ENCODE measurements at places on chromosomes 2 and 18. TPM values are rescaled to one million over a fixed set of nuclear protein-coding genes. Genes with fewer than 3 reads are reported as not detected.

- H3K4me3 ChIP-seq = no peak overlapping the region
- peak; percentile 37 for DNase-seq
- peaks cover 42% of the 10 kb centered on the region for H3K4me1 ChIP-seq
- H3K27ac ChIP-seq = no peak overlapping the region
- no peaks in the 10 kb centered on the region for H3K36me3 ChIP-seq
These were observed 8.2 kb downstream of the DLX2 start for GRCh38 chr2:172094294-172095145.

WNT6 gene
- not detected for total RNA-seq

RFX8 gene
- total RNA-seq = not detected

GRCh38 chr2:1659951-1660565 lies 84.3 kb downstream of the PXDN start:
- H3K4me1 ChIP-seq = no peaks in the 10 kb centered on the region
- H3K27ac ChIP-seq = no peak overlapping the region
- no peak for DNase-seq
- H3K27me3 ChIP-seq = no peaks in the 10 kb centered on the region
- no peak overlapping the region for H3K4me3 ChIP-seq

- no peaks in the 10 kb centered on the region for H3K4me1 ChIP-seq
- no peak for DNase-seq
- H3K4me3 ChIP-seq = no peak overlapping the region
- no peak overlapping the region for H3K27ac ChIP-seq
- H3K36me3 ChIP-seq = no peaks in the 10 kb centered on the region
- H3K27me3 ChIP-seq = no peaks in the 10 kb centered on the region
These were observed 418.0 kb upstream of the ST6GAL2 start for GRCh38 chr2:107303964-107304363.

DNA sequence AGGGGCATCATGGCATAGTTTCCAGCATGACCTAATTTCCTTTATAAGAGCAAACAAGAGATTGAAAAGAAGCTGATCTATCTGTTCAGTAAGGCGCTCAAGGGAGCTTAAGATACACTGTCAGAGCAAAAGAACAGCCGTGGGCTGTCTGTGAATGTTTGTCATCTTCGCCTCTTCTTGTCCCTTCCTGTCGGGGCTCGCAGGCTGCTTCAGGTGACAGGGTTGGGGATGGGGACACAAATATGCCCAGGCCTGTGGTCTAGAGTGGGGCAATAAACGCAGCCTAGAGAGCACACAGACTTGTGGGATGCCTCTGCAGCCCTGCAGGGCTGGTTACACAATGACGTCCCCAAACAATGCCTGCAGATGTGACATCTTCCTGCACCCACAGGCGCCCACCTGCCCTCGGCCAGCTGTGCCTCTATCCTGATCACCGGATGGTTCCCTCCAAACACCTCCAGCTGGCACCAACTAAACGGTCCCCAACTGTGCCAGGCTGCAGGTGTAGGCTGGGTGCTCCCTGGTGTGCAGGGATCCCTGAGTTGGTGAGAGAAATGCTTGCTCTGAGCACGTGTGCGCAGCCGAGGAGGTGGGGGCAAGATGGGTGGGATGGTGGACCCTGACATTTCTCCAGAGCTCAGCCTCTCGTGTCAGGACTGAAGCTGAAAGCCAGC lies 72.8 kb downstream of the EDAR start:
- no peak for DNase-seq
- no peak overlapping the region for H3K4me3 ChIP-seq
- H3K27me3 ChIP-seq = no peaks in the 10 kb centered on the region
- no peaks in the 10 kb centered on the region for H3K4me1 ChIP-seq

IKZF2 gene
- 6.7 TPM for total RNA-seq

GRCh38 chr2:236712961-236713673 lies 143.5 kb downstream of the ACKR3 start:
- no peak overlapping the region for H3K27ac ChIP-seq
- no peaks in the 10 kb centered on the region for H3K36me3 ChIP-seq
- DNase-seq = no peak
- H3K27me3 ChIP-seq = no peaks in the 10 kb centered on the region
- no peaks in the 10 kb centered on the region for H3K4me1 ChIP-seq

- no peak overlapping the region for H3K27ac ChIP-seq
- no peak overlapping the region for H3K4me3 ChIP-seq
- no peaks in the 10 kb centered on the region for H3K27me3 ChIP-seq
- no peaks in the 10 kb centered on the region for H3K36me3 ChIP-seq
These were observed 95.1 kb downstream of the MYO5B start for GRCh38 chr18:50099725-50100407.

DNA sequence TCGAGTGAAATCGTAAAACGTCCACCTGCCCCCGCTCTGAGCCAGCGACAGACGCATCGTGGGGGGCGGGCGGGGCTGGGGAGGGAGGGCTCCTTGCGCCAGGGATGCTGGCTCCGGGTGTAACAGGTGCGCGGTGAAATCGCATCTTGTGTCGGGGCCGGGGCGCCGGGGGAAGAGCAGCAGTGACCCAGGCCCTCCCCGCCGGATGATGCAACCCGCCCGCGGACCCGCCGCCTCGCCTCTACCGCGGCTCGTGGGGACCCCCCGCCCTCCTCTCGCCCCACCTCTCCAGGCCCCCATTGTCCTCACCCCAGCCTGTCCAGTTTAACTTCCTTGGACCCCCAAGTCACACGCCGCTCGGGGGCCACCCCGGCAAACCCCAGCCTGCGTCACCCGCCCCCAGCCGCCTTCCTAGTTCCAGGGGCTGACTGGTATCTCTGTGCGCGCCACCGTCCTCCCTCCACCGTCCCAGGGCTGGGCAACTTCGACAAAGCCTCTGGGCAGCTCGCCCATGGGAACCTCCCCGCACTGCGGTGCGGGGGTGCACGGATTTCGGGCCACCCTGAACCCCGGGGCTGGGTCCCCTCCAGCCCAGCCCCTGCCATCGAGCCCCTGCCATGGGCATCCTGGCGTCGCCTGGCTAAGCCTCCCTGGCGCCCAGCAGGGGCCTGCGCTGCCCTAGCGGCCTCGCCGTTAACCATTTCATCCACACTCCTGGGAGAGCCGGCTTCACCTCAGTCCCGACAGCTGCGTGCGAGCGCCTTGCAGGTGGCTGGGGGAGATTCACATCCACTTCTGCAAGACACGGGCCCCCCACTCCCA lies 799 bp upstream of the KIF1A start:
- no peaks in the 10 kb centered on the region for H3K36me3 ChIP-seq
- H3K4me1 ChIP-seq = no peaks in the 10 kb centered on the region
- H3K4me3 ChIP-seq = peak overlapping the region; percentile 15

LYPD1 gene
- not detected for total RNA-seq

ZNF519 gene
- total RNA-seq = 2.9 TPM

- no peak overlapping the region for H3K4me3 ChIP-seq
- no peaks in the 10 kb centered on the region for H3K36me3 ChIP-seq
- H3K27me3 ChIP-seq = no peaks in the 10 kb centered on the region
- H3K27ac ChIP-seq = no peak overlapping the region
These were observed 64.3 kb downstream of the EDAR start for GRCh38 chr2:108924580-108925251.

DNA sequence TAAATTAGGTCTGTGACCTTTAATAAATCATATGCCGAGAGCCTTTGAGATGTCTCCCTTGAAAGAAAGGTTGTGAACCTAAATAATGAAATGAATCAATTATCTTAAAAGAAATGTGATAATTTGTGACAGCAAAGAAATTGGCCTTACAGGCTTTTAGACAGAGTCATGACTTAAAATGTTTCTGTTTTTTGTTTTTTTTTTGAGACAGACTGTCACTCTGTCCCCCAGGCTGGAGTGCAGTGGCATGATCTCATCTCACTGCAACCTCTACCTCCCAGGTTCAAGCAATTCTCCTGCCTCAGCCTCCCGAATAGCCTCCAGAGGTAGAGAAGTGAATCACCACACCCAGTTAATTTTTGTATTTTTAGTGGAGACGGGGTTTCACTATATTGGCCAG lies 898.0 kb downstream of the CNTNAP5 start:
- DNase-seq = no peak
- no peaks in the 10 kb centered on the region for H3K27me3 ChIP-seq
- no peak overlapping the region for H3K27ac ChIP-seq
- H3K4me3 ChIP-seq = no peak overlapping the region

DNA sequence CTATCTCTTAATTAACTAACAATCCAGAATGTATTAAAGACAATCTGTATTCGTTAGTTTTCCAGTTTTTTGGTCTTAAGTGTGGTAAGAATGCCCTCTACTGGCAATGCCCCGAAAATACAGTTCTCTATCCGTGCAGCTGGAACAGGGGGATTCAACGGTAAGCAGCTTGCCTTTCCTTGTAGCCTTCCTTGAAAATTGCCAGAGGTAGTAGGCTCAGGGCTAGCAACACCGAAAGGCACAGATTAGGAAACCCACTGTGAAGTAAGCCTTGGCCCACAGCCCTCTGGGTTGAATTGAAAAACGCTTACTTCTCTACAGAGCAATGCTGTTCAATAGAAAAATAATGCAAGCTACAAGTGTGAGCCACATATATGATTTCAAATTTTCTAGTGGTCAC lies 17.1 kb upstream of the VPS4B start:
- peak; percentile 72 for DNase-seq
- no peak overlapping the region for H3K4me3 ChIP-seq
- no peak overlapping the region for H3K27ac ChIP-seq
- no peaks in the 10 kb centered on the region for H3K4me1 ChIP-seq
- H3K36me3 ChIP-seq = no peaks in the 10 kb centered on the region

DNA sequence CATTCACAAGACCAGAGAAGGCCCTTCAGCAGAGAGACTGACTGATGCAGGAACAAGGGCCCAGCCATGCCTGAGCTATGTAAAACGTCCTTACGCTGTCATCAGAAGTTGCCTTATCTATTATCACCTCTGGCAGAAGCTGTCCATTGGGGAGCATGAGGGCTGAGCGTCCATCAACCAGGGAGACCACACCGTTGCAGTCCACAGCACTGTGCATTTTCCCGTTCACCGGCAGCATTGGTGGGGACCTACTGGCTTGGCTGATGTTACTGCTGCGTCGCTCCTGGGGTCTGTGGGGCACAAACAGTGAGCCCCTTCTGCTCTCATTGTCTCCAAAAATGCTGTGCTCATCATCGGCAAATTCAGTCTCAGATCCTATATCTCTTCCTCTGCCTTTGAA lies 91.4 kb downstream of the SCN9A start:
- H3K4me1 ChIP-seq = no peaks in the 10 kb centered on the region
- no peaks in the 10 kb centered on the region for H3K27me3 ChIP-seq
- no peaks in the 10 kb centered on the region for H3K36me3 ChIP-seq
- H3K27ac ChIP-seq = no peak overlapping the region

DNA sequence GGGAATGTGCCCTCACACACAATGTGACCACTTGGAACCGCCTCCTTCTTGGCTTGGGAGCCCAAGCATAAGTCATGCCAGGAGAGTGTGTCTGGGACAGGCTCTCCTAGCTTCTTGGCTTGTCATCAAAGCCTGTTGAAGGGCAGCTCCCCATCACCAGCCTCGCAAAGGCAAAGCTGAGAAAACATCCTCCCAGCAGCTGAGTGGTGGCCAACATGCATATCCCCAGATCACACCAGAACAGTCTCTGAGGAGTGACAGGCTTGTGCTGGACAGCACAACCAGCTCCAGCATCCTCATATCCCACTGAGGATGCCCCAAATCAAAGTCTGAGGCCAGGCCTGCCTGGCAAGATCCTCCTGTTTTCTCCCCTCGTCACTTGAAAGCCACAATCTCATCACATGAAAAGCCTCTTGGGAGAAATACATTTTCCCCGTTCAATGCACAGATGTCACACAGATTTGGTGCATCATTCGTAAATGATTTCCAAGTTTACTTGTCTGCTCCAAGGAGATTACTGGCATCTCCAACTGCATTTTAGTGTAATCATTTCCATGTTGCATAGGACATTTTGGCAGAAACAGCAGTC lies 269.3 kb downstream of the TTC32 start:
- no peak for DNase-seq
- no peaks in the 10 kb centered on the region for H3K27me3 ChIP-seq
- no peak overlapping the region for H3K27ac ChIP-seq
- no peak overlapping the region for H3K4me3 ChIP-seq
- no peaks in the 10 kb centered on the region for H3K36me3 ChIP-seq

GRCh38 chr2:136238286-136239078 lies 120.5 kb upstream of the CXCR4 start:
- H3K27ac ChIP-seq = peak overlapping the region; percentile 76
- H3K27me3 ChIP-seq = no peaks in the 10 kb centered on the region
- H3K4me3 ChIP-seq = no peak overlapping the region
- H3K4me1 ChIP-seq = no peaks in the 10 kb centered on the region

DNA sequence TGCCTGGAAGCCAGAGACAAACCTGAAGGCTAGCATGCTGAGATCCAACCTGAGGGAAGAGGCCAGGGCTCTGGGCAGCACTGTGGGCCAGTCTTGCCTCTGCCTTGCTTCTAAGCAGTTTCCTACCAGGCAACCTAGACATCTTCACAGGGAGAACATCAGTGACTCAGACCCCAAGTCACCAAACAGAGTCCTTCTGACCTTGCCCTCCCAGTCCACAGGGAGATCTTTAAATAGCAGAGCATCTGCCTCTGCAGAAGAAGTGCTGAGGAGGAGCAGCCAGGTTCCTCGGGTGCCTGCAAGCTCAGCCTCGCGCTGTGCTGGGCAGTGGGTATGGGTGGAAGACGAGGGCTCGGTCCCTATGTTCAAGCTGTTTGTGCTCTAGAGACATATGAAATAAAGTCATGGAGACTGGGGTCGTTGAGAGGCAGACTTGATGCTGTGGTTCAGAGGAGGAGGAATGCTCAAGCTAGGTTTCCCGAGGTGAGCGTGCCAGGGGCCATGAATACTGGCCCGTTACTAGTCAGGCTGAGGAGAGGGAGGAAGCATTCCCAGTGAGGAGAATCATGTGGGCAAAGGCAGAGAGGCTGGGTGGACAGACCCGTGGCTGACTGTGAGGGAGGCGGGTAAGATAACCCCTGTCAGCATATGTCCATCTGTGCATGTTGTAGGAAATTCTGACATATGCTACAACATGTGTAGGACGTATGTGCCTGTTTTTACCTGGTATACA lies 66.5 kb downstream of the BOLA3 start:
- peaks cover 56% of the 10 kb centered on the region for H3K36me3 ChIP-seq
- DNase-seq = no peak
- no peaks in the 10 kb centered on the region for H3K4me1 ChIP-seq
- no peak overlapping the region for H3K4me3 ChIP-seq

DNA sequence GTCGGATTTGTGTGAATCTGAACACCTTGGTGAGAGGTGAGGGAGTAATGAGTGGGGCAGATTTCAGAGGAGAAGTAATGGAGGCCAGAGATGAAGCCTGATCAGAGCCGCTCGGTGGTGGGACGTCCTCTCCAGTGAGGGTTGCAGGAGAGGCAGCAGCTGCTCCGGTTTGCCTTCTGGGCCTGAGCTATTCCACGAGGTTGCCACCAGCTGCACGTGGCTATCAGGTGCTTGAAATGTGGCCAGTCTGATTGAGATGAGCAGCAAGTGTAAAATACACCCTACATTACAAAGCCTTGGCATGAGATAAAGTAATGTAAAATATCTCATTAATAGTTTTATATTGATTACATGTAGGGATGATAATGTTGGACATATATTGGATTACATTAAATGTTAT lies 10.8 kb upstream of the EFHD1 start:
- H3K27ac ChIP-seq = no peak overlapping the region
- no peaks in the 10 kb centered on the region for H3K36me3 ChIP-seq
- no peak overlapping the region for H3K4me3 ChIP-seq

GRCh38 chr2:37654932-37655841 lies 16.3 kb downstream of the CDC42EP3 start:
- H3K27me3 ChIP-seq = no peaks in the 10 kb centered on the region
- H3K4me3 ChIP-seq = no peak overlapping the region
- peak; percentile 60 for DNase-seq
- H3K27ac ChIP-seq = peak overlapping the region; percentile 52
- peaks cover 29% of the 10 kb centered on the region for H3K4me1 ChIP-seq

ALPP gene
- total RNA-seq = not detected

FER1L5 gene
- total RNA-seq = not detected

- H3K36me3 ChIP-seq = no peaks in the 10 kb centered on the region
- no peak overlapping the region for H3K27ac ChIP-seq
- no peaks in the 10 kb centered on the region for H3K27me3 ChIP-seq
- DNase-seq = peak; percentile 39
These were observed 12.1 kb upstream of the GAL3ST2 start for GRCh38 chr2:241764275-241765241.

Measured in Peyer's patch (tissue), 4 donors.